ENCODE measurements at places on chromosomes 4 and X. TPM values are rescaled to one million over a fixed set of nuclear protein-coding genes. Genes with fewer than 3 reads are reported as not detected.

DNA sequence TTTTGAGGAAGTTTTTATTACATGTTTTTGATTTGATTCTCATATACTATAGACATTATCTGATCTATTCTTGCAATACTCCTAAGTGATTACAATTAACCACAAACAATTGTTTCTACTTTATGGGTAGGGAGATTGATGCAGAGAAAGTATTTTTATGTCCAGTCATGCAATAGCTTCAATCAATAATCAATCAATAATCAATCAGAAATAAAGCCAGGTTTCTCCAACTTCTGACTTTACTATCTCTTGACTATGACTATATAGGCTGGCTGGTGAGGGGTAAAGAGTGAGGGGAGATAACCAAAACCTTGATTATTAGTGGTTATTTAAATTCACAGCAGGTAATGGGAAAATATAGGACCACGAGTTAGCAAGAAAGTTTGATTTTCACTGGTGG lies 85.9 kb downstream of the HPGD start:
- no peaks in the 10 kb centered on the region for H3K4me1 ChIP-seq
- H3K27ac ChIP-seq = no peak overlapping the region
- H3K36me3 ChIP-seq = no peaks in the 10 kb centered on the region
- no peak for DNase-seq
- H3K27me3 ChIP-seq = no peaks in the 10 kb centered on the region

The EVC gene
- 1.5 TPM for total RNA-seq

GRCh38 chr4:145451895-145452294 lies 29.8 kb upstream of the SMAD1 start:
- H3K4me3 ChIP-seq = no peak overlapping the region
- H3K27me3 ChIP-seq = no peaks in the 10 kb centered on the region
- H3K4me1 ChIP-seq = no peaks in the 10 kb centered on the region
- H3K36me3 ChIP-seq = no peaks in the 10 kb centered on the region

The TLR3 gene
- total RNA-seq = 0.28 TPM

DNA sequence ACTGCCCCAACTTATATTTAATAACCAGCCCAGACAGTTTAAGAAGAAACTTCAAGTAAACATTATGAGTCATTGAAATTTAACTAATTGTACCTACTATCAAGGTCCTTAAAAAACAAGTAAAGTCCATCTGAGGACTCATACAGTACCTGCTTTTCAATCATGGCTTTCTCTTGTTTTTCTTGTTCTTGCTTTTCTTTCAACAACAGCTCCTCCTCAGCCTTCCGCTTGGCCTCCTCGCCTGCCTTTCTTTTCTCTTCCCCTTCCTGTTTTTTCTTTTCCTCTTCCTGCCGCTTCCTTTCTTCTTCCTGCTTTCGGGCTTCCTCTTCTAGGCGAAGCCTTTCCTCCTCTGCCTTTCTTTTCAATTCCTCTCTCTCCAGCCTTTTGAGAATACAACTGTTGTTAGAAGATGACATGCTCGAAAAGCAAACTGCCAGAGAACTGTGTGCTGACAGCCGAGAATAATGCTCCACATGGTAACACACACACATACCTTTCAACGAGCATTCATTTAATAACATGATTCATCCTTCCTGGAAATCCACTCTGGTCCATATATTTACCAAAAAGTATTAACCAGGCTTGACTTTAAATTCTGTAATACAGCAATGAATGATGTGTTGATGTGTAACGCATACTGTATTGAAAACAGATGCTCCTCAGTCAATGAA lies 25.2 kb upstream of the BCLAF3 start:
- no peaks in the 10 kb centered on the region for H3K27me3 ChIP-seq
- H3K27ac ChIP-seq = no peak overlapping the region
- H3K4me1 ChIP-seq = no peaks in the 10 kb centered on the region
- no peaks in the 10 kb centered on the region for H3K36me3 ChIP-seq
- no peak overlapping the region for H3K4me3 ChIP-seq

The TREX2 gene
- 1.4 TPM for total RNA-seq

DNA sequence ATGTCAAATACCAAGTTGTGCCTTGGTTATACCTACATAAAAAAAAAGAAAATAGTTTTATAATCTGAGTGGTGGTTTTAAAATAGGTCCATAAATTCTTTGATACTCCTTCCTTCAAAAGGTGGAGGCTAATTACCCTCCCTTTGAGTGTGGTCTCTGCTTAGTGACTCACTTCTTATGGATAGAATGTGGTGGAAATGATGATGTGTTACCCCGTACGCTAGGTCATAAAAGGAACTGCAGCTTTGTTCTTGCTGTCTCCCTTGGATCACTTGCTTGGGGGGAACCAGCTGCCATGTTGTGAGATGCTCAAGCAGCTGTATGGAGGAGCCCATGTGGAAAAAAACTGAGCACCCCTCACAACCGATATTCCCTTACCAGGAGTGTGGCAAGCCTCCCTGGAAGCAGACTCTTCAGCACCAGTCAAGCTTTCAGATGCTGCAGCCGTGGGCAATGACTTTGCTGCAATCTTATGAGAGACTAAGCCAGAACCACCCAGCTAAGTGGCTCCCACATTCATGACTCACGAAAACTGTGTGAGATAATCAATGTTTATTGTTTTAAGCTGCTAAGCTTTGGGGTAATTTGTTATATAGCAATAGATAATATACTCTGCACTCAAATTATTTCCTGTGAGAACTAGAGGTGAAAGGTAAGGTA lies 195.0 kb upstream of the GATB start:
- no peaks in the 10 kb centered on the region for H3K4me1 ChIP-seq
- H3K27me3 ChIP-seq = no peaks in the 10 kb centered on the region
- no peak overlapping the region for H3K27ac ChIP-seq
- no peak overlapping the region for H3K4me3 ChIP-seq

DNA sequence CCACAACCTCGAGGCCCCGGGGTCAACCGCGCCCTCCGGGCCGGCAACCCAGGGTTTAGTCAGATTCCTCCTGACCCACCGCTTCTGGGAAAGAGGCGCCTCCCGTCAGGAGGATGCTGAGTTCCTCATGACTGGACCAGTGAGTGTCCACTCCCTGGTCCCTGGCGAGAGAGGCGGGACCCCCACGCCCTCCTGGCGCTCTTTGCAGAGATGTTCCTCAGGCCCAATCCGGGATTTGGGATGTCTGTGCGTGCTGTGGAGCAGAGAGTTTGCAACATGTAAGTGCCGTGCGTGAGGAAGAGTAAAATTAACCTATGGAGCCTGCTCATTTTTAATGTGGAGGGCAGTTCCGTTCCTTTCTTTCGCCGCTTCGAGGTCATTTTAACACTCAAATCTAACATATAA lies 824 bp upstream of the UGDH start:
- peak overlapping the region; percentile 98 for H3K4me3 ChIP-seq
- peak overlapping the region; percentile 47 for H3K27ac ChIP-seq
- peaks cover 22% of the 10 kb centered on the region for H3K4me1 ChIP-seq

The SLAIN2 gene
- total RNA-seq = 47.0 TPM

The MAMLD1 gene
- total RNA-seq = 0.45 TPM

GRCh38 chr4:58760737-58761136 lies 1650.6 kb upstream of the IGFBP7 start:
- no peaks in the 10 kb centered on the region for H3K27me3 ChIP-seq
- H3K27ac ChIP-seq = no peak overlapping the region
- no peak overlapping the region for H3K4me3 ChIP-seq
- DNase-seq = no peak

The GPRASP1 gene
- 104 TPM for total RNA-seq

- no peaks in the 10 kb centered on the region for H3K36me3 ChIP-seq
- H3K4me3 ChIP-seq = no peak overlapping the region
- H3K4me1 ChIP-seq = no peaks in the 10 kb centered on the region
- H3K27ac ChIP-seq = no peak overlapping the region
These were observed 46.6 kb upstream of the SHISA3 start for GRCh38 chr4:42350611-42351182.

- no peaks in the 10 kb centered on the region for H3K27me3 ChIP-seq
- DNase-seq = no peak
- peaks cover 6% of the 10 kb centered on the region for H3K4me1 ChIP-seq
- H3K36me3 ChIP-seq = no peaks in the 10 kb centered on the region
These were observed 20.2 kb upstream of the RBPJ start for GRCh38 chr4:26300314-26301307.

DNA sequence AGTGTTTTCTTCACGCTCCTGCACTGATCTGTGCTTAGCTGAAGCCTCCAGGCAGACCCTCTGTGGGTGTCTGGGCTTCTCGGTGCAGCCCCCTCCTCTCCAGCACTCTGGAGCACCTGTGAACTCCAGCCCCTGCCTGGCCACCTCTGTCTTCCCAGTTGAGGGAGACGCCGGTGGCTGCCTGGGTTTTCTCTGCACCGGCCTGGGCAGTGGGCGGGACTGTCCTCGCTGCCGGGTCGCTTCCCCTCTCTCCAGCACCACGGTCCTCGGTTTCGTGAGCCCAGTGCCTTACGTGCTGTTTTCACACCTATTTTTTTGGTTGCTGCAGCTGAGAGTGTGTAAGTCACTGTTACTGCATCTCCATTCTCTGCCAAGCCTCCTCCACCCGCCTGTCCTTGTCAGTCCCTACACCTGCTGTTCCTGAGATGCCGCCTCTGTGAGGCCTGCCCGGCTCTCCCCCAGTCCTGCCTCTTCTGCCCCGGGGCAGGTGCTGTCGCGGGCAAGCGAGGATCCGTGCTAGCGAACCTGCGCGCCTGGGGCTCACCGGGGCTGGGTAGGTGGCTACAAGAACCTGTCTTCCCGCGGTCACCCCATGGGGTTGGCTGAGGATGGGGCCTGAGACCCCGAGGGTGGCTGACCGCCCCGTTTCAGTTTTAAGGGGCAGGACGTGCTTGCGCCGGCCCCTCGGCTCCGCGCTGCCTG lies 2.4 kb upstream of the FGFRL1 start:
- peak overlapping the region; percentile 65 for H3K4me3 ChIP-seq
- no peak overlapping the region for H3K27ac ChIP-seq
- H3K27me3 ChIP-seq = peaks cover 26% of the 10 kb centered on the region

The PPP1R2C gene
- not detected for total RNA-seq

The C4orf50 gene
- total RNA-seq = 0.16 TPM

DNA sequence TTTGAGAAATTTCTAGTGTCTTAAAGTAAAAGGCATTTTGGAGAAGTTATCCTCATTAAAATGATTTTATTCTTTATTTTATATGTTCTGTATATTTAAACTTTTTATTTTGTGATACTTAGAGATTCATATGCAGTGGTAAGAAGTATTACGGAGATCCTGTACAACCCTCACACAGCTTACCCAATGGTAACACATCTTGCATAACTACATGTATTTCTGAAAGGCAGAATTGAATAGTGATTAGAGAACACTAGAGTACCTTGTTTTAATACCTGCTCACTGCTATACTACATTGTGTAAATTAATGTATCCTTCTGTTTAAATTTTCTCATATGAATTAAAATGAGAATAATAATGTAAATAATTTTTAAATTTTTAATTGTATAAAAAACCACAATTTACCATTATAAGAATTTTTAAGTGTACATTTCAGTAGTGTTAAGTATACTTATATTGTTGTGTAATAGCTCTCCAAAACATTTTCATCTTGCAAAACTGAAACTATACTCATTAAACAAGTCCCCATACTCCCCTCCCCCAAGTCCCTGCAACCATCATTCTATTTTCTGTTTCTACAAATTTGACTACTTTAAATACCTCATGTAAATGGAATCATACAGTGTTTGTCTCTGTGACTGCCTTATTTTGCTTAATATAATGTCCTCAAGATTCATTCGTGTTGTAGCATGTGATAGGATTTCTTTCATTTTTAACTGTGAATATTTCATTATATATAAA lies 45.4 kb downstream of the INTS12 start:
- no peak overlapping the region for H3K27ac ChIP-seq
- H3K36me3 ChIP-seq = no peaks in the 10 kb centered on the region
- no peak overlapping the region for H3K4me3 ChIP-seq
- no peak for DNase-seq
- H3K27me3 ChIP-seq = no peaks in the 10 kb centered on the region
- no peaks in the 10 kb centered on the region for H3K4me1 ChIP-seq

- no peaks in the 10 kb centered on the region for H3K27me3 ChIP-seq
- DNase-seq = no peak
- no peaks in the 10 kb centered on the region for H3K4me1 ChIP-seq
These were observed 153.8 kb downstream of the AREG start for GRCh38 chr4:74598611-74599325.

- no peak for DNase-seq
- H3K4me3 ChIP-seq = no peak overlapping the region
- no peak overlapping the region for H3K27ac ChIP-seq
- H3K4me1 ChIP-seq = no peaks in the 10 kb centered on the region
These were observed 106.8 kb downstream of the FAM9B start for GRCh38 chrX:8927066-8927635.

The SPON2 gene
- 12.8 TPM for total RNA-seq

DNA sequence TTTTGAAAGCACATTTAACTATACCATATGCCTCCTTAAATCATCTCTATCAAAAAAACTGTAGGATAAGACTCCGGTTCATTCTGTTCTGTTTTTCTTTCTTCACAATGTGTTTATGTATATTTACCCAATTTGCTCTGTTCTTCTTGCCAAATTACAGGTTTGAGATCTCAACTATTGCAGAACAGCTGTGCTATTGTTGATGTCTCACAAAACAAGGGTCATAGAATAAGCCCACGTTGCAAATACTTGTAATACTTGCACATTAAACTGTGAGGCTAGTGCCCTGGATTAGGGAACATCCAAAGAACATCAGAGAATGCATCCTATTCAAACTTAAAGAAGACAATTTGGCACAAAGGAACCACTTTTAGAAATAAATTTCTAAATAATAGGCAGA lies 45.4 kb downstream of the ANTXR2 start:
- no peak for DNase-seq
- H3K27ac ChIP-seq = no peak overlapping the region
- H3K4me1 ChIP-seq = no peaks in the 10 kb centered on the region
- H3K4me3 ChIP-seq = no peak overlapping the region

DNA sequence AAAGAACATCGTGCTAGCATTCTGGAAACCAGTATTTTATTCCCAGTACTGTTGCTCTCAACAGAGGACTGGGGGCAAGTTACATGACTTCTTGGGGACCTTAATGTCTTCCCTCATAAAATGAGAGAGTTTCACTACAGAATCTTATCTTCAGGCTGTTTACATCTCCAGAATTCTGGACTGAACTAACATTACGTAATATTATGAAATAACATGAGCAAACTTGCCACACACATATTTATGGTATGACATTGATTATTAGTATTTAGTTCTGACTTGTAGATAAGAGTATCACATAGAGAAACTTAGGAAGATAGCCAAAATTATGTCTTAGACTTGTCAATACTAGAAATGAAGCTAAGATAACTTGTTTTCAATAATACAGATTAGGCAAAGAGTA lies 68.0 kb downstream of the NFKB1 start:
- no peaks in the 10 kb centered on the region for H3K27me3 ChIP-seq
- peaks cover 20% of the 10 kb centered on the region for H3K4me1 ChIP-seq
- H3K36me3 ChIP-seq = peaks cover 29% of the 10 kb centered on the region
- no peak overlapping the region for H3K27ac ChIP-seq

The ANOS1 gene
- total RNA-seq = not detected

DNA sequence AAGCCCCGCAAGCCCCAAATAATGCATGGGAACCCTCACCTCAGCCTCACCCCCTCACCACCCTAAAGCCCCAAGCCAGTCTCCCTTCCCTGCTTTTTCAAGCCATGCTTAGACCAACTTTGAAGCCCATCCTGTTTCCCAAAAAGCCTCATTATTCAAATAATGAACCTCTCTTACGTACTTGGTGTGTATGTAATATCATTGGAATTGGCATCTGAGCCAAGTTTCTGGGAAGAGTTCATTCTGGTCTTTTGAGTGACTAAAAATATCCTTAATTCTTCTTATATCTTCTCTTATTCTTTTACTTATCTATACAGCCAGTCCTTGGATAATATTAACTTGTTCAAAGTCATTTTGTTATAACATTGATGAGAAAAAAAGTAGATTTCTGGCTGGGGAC lies 875.8 kb upstream of the SLIT2 start:
- no peak overlapping the region for H3K27ac ChIP-seq
- H3K27me3 ChIP-seq = no peaks in the 10 kb centered on the region
- no peak overlapping the region for H3K4me3 ChIP-seq

- no peak for DNase-seq
- H3K4me1 ChIP-seq = no peaks in the 10 kb centered on the region
- no peak overlapping the region for H3K4me3 ChIP-seq
- no peaks in the 10 kb centered on the region for H3K36me3 ChIP-seq
These were observed 161.1 kb downstream of the RBM46 start for GRCh38 chr4:154942176-154942575.

The SH2D1A gene
- total RNA-seq = 39.6 TPM

Data from CD4-positive, alpha-beta T cell (primary cell).